ENCODE measurements at places on chromosomes 3 and 15. TPM values are rescaled to one million over a fixed set of nuclear protein-coding genes. Genes with fewer than 3 reads are reported as not detected.

GRCh38 chr3:98058244-98058960 lies 23.3 kb upstream of the GABRR3 start:
- DNase-seq, result no peak

TNNC1 gene
- 109 TPM for total RNA-seq

- DNase-seq, result no peak
Measured at GRCh38 chr3:108106031-108106430, 15.2 kb upstream of the CD47 start.

- DNase-seq, result no peak
Measured at GRCh38 chr3:123110282-123110975, 43.6 kb downstream of the PDIA5 start.

DNA sequence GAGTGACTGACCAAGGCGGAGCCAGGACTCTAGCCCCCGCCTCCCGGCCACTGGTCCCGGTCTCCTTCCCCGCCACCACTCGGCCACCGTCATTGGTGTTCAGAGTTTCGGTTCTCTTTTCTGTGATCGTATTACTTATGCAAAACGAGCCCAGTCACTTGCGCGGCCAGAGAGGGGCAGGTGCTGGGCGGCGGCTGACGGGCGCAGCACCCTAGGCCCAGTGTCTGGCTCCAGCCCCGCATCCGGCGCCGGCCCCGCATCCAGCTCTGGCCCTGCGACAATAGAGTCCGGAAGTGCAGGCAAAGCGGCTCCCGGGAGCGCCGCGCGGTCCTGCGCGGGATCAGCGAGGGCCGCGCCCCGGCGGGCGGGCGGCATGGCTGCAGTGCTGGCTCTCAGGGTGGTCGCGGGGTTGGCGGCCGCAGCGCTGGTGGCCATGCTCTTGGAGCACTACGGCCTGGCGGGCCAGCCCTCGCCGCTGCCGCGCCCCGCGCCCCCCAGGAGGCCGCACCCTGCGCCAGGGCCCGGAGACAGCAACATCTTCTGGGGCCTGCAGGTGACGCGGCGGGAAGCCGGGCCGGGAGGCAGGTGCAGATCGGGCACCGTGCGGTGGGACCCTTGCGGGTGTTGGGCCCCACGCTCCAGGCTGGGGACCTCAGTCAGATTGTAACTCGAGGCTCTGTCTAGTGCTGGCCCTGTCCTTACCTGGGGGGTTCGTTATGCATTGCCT lies at the start of gene TMEM62:
TMEM62 (plus strand) TSS at position 157 of the 727 bp plus-strand sequence; CDS start at position 374, 217 bp downstream.
- DNase-seq, result peak; percentile 69

TRPC1 gene
- 12.8 TPM for total RNA-seq

SKOR1 gene
- total RNA-seq, result 1.7 TPM

DNA sequence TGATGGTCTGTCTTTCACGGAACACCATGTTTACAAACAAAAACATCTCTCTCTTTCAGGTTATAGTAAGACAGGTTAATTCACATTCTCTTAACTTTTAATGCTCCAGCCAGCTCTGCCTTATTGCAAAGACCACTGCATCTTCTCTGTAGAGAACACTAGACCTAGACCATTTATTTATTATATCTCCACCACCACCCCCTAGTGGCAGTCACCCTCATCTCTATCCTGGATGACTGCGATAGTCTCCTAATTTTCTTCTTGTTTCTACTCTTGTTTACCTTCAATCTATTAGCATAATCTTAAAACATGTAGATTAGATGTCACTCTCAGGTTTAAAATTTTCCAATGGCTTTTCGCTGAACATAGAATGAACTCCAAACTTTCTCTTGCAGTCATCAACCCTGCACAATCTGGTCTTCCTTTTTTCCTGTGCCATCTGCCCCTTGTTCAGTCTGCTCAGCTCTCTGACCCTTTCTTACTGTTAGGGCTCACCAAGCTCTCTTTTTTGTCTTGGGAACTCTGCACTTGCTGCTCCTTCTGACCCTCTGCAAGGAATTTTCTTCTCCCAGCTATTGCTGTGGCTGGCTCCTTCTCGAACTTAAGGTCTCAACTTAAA lies 155.6 kb downstream of the SQOR start:
- DNase-seq, result no peak

SFMBT1 gene
- 35.3 TPM for total RNA-seq

GRCh38 chr3:117479095-117479494 lies 769.5 kb downstream of the TUSC7 start:
- no peak for DNase-seq

- DNase-seq, result no peak
Measured at GRCh38 chr3:157551961-157552360, 48.7 kb upstream of the VEPH1 start.

GPR87 gene
- 10.9 TPM for total RNA-seq

DTX3L gene
- total RNA-seq, result 22.8 TPM

DNA sequence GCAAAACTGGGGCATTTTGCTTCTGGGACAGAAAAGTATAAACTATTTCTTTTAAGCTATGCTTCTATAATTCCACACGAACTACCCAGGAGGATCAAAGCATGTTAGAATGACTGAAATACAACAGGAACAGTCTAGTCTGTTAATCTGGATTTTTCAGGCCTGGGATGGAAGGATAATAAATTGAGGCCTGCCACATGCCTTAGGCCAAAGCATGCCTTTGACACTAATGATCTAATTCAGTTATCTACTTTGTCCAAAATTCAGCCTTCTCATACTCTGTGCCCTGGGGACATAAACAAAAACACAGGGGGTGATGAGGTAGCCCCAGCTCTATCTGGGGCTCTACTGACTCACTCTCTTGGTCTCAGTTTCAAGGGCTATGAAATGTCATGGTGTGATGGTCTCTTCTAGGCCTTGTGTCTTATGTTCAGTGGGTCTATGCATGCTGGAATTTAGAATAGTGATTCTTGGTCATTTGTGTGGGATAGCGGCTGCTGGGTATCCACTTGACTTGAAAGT lies 32.5 kb downstream of the GAP43 start:
- no peak for DNase-seq

GPR176 gene
- total RNA-seq, result 26.2 TPM

DNA sequence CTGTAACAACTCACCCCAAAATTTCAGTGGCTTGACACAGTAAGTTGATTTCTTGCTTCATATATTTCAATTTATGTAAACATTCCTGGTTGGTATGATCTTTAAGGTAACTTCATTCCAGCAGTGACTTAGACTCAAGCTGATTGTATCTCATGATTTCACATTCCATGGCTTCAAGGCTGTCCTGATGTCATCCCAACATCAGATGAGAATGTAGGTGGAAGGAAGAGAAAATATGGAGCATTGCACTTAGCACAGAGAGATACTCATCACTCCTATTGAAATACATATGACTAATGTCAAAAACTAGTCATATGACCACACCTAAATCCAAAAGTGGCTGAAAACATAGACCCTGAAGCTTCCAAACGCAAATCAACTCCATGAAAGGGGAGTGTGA lies 793.8 kb downstream of the TBL1XR1 start:
- no peak for DNase-seq

CCR9 gene
- not detected for total RNA-seq

DLL4 gene
- 6.2 TPM for total RNA-seq

A4GNT gene
- total RNA-seq, result not detected

C3orf49 gene
- not detected for total RNA-seq

DNA sequence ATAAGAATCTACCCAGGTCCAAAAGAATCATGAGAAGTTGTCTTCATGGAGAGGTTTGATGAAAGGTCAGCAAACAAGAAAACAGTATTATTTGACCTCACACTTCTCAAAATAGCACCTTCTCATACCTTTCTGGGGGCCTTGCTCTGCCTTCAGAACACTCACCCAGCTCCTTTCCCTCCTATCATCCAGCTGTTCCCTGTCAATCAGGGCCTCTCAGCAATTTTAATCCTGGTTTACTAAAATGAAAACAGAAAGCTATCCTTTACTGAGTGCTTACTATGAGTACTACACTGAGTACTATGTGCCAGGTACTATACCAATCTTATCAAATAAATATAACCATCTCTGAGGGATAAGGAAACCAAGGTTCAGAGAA lies 138.6 kb downstream of the GAP43 start:
- DNase-seq, result no peak

- DNase-seq, result no peak
Measured at GRCh38 chr3:43017593-43018195, 38.6 kb downstream of the GASK1A start.

DNA sequence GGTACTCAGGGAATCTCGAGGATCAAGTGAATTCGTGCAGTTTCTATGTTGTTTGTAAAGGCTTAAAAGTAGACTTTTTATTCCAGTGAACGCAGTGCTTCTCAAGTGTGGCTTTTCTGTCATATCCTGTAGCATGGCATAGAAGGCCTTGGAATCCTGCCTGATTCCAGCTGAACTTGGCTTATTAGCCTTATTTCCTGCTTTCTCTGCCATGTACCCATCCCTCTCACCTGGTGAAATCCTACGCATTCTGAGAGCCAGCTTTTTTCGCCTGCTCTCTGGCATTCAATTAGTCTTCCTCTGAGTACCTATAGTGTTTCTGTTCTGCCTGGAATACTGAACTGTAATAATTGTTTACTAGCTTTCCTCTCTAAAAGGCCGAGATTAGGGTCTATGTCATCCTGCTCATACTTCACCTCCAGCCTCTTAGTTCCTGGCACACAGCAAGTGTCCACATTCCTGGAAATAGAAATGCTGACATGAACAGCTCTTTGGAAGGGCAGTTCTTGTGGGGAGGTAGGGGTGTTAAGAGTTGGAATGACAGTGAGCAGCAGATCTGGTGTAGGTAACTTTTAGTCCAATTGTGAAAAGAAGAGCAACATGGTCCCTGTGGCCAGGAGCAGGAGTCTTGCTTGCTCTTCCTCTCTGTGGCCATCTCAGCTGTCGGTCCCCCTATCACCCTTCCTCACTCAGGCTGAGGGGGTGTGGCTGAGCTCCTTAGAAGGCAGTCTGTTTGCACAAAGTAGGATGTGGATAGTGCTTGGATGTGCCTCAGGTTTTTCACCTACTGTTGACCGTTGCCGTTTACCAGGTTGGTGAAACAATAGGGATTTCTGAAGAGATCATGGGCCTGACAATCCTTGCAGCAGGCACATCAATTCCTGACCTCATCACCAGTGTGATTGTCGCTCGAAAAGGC lies 30.4 kb downstream of the SLC24A1 start:
- DNase-seq, result peak; percentile 30

MYLK gene
- 600 TPM for total RNA-seq

- DNase-seq, result no peak
Measured at GRCh38 chr3:156702367-156702766, 28.0 kb downstream of the TIPARP start.

GRCh38 chr15:88803241-88803919 lies at the start of gene ACAN:
Gene ACAN (plus strand): TSS chr15:88803436. CDS start chr15:88836207, 32,771 bp downstream.
- DNase-seq, result no peak

GRCh38 chr3:44983484-44983941 lies 7.5 kb downstream of the EXOSC7 start:
- DNase-seq, result peak; percentile 57

DNA sequence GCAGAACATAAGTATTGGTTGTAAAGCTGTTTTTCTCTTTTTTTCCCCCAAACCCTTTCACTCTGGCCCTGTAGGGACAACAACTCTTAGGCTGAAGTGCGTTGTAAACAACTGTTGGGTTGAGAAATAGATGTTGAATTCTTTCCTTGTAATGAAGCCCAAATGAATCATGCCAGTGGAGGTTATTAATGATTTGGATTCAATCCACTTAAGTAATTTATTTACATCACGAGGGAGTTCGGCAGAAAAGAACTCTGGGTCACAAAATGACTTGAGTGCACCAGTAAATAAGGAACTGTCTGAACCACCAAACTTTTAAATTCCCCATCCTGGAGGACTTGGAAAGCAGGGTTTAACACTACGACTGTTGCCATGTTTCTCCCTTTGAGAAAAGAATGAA lies 218.9 kb downstream of the PDZRN3 start:
- no peak for DNase-seq

DNA sequence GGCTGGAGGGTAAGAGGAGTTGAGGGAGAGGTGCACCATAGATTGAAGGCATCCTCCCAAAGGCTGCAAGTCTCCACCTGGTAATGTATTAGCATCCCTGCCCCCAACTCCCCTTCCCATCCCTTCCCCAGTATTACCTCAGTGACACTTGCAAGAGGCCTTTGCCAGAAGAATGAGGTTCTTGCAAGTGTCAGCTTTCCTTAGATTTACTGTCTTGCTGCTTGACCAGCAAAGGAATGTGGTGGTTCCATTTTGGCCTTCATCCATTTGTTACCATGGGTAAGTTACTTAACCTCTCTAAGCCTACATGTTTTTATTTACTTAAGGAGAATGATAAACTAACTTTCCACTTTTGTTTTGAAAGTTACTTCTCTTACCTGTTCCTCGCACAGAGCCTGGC lies 108.9 kb downstream of the LRTM1 start:
- DNase-seq, result no peak

DNA sequence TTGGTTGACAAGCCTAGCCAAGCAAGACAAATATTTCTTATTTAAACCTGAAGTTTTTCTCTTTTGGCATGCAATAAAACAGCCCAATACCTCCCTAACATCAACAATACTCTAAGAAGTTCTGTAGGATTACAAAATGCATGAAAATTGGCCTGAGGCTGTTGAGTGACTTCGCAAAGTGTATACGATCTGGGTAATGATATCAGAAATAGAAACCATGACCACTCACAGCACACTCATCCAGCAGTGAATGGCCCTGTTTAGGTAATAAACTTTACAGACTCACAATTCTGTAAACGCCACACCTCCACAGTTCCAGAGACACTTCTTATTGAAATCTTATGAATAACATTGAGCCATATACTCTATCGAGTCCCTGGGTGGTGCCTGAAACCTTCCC lies 83.0 kb upstream of the NAALADL2 start:
- no peak for DNase-seq

MED12L gene
- 3.6 TPM for total RNA-seq

DNA sequence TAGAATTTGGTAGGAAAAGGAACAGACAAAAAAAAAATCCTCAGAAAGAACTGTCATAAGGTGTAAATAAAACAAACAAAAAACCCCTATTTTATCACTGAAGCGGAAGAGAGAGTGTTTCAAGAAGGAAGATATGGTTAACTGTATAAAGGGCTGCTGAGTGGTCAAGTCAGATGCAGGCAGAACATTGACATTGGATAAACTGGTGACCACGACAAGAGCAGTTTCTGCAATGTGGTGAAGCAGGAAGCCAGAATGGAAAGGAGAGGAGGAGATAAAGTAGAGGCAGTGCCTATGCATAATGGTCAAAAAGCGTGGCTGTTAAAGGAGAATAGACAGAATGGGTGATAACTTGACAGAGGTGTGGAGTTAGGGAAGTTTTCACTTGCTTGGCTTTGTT lies 75.3 kb downstream of the CYP19A1 start:
- DNase-seq, result no peak

DNA sequence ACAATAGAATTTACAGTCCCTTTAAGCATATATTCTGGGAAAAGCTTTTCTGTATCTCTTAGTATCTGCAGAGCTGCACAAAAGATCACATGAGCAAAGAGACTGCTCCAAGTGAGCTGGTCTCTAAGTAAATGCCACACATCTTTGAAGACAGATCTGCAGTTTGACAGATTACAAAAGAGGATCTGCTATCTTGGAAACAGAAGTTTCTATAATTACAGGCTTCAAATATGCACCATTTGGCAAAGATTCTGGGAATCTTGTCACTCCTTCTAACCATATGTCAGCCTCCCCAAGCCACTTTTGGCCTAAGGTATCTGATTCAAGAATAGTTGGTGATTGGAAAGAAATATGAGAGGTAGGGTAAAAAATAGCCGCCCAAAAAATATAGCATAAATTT lies 9.6 kb upstream of the CFAP44 start:
- no peak for DNase-seq

GRCh38 chr3:88019024-88019423 lies 39.8 kb downstream of the CGGBP1 start:
- DNase-seq, result no peak

PRR20G gene
- total RNA-seq, result not detected

GRCh38 chr15:70012895-70013294 lies 84.8 kb downstream of the TLE3 start:
- no peak for DNase-seq

GRCh38 chr3:141360888-141361598 lies 7.3 kb upstream of the ZBTB38 start:
- DNase-seq, result peak; percentile 39

BTLA gene
- not detected for total RNA-seq
